ENCODE measurements at places on chromosomes 3 and 15. TPM values are rescaled to one million over a fixed set of nuclear protein-coding genes. Genes with fewer than 3 reads are reported as not detected.

GRCh38 chr3:183339461-183340086 lies 86.5 kb downstream of the B3GNT5 start:
- H3K27me3 ChIP-seq: no peaks in the 10 kb centered on the region
- H3K4me1 ChIP-seq: peaks cover 6% of the 10 kb centered on the region
- peaks cover 5% of the 10 kb centered on the region for H3K36me3 ChIP-seq

DNA sequence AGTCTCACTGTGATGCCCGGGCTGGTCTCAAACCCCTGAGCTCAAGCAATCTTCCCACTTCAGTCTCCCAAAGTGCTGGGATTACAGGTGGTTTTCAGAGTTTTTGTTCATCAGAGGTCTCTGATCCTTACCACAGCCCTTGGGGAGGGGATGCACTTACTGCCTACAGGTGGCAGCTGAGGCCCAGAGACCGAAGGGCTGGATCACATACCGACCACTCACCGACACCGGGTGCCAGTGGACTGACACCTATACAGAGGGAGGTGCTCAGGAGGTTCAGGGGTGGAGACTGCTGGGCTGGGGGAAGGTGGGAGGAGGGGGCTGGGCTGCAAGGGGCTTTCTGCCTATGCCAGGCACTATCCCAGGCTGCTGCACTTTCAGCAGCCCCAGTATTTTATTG lies 19.5 kb downstream of the DUSP7 start:
- no peak overlapping the region for H3K27ac ChIP-seq
- no peak for DNase-seq
- no peaks in the 10 kb centered on the region for H3K27me3 ChIP-seq
- H3K36me3 ChIP-seq: no peaks in the 10 kb centered on the region
- H3K4me3 ChIP-seq: no peak overlapping the region

GRCh38 chr3:61200270-61200669 lies 51.0 kb downstream of the FHIT start:
- no peaks in the 10 kb centered on the region for H3K4me1 ChIP-seq
- no peak for DNase-seq
- H3K27me3 ChIP-seq: no peaks in the 10 kb centered on the region
- H3K27ac ChIP-seq: no peak overlapping the region
- H3K36me3 ChIP-seq: no peaks in the 10 kb centered on the region

GRCh38 chr3:148975248-148975647 lies 16.1 kb upstream of the GYG1 start:
- H3K27me3 ChIP-seq: peaks cover 7% of the 10 kb centered on the region
- DNase-seq: no peak
- peaks cover 10% of the 10 kb centered on the region for H3K36me3 ChIP-seq
- H3K4me3 ChIP-seq: no peak overlapping the region
- H3K4me1 ChIP-seq: peaks cover 3% of the 10 kb centered on the region

GRCh38 chr15:41866263-41866703 lies 27.6 kb downstream of the SPTBN5 start:
- peaks cover 19% of the 10 kb centered on the region for H3K4me1 ChIP-seq
- H3K36me3 ChIP-seq: no peaks in the 10 kb centered on the region
- H3K27me3 ChIP-seq: no peaks in the 10 kb centered on the region
- no peak overlapping the region for H3K4me3 ChIP-seq

DNA sequence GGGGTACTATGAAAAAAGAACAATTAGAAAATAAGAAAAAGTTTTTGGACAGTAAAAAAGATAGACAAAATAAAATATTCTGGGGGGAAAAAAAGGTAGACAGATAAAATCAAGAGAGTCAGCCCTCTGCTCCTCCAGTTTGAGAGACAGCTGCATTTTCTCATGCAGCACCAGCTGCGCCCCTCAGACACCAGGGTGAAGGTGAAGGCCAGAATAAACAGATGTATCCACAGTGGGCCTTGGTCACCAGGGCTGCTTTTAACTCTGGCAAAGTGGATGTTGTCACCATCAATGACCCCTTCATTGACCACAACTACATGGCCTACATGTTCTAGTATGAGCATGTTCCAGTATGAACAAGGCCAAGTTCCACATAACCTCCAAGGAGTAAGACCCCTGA lies 13.9 kb upstream of the RNF7 start:
- peaks cover 24% of the 10 kb centered on the region for H3K27me3 ChIP-seq
- no peak overlapping the region for H3K27ac ChIP-seq
- H3K4me3 ChIP-seq: no peak overlapping the region

- no peak overlapping the region for H3K4me3 ChIP-seq
- H3K4me1 ChIP-seq: no peaks in the 10 kb centered on the region
- no peak for DNase-seq
- H3K27me3 ChIP-seq: peaks cover 7% of the 10 kb centered on the region
Observed at GRCh38 chr3:108461661-108462111, 48.7 kb downstream of the MYH15 start.

- peaks cover 76% of the 10 kb centered on the region for H3K36me3 ChIP-seq
- no peaks in the 10 kb centered on the region for H3K27me3 ChIP-seq
- DNase-seq: no peak
- H3K27ac ChIP-seq: peak overlapping the region; percentile 62
Observed at GRCh38 chr3:4759689-4760312, 219.4 kb upstream of the BHLHE40 start.

GRCh38 chr15:46576646-46577395 lies 942.0 kb downstream of the SQOR start:
- no peaks in the 10 kb centered on the region for H3K36me3 ChIP-seq
- no peaks in the 10 kb centered on the region for H3K27me3 ChIP-seq
- H3K27ac ChIP-seq: no peak overlapping the region
- no peak for DNase-seq
- no peak overlapping the region for H3K4me3 ChIP-seq

DNA sequence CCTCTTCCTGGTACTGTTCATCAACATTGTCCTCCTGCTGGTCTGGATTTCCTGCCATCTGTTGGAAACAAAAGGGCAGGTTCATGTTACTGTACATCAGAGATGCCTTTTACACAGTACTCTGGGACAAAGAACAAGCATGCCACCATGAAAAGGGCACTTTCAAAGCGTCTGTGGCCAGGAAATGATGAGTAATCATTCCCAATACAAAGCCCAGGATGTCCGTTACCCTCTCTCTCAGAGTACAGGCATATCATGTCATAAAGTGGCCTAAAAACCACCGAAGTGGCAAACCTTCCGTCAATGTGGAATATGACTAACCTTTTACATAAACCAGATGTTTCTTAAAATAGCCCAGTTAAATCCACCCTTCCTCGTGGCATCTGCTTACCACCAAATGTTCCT lies 71.2 kb downstream of the GOLIM4 start:
- peak; percentile 72 for DNase-seq
- no peak overlapping the region for H3K4me3 ChIP-seq
- H3K36me3 ChIP-seq: peaks cover 28% of the 10 kb centered on the region
- peaks cover 55% of the 10 kb centered on the region for H3K4me1 ChIP-seq

- peak overlapping the region; percentile 52 for H3K4me3 ChIP-seq
- H3K36me3 ChIP-seq: peaks cover 3% of the 10 kb centered on the region
- peak; percentile 67 for DNase-seq
- H3K4me1 ChIP-seq: peaks cover 10% of the 10 kb centered on the region
- peaks cover 7% of the 10 kb centered on the region for H3K27me3 ChIP-seq
- H3K27ac ChIP-seq: peak overlapping the region; percentile 25
Observed at GRCh38 chr3:69250014-69250413, 127.6 kb upstream of the LMOD3 start.

- no peak overlapping the region for H3K27ac ChIP-seq
- peaks cover 3% of the 10 kb centered on the region for H3K36me3 ChIP-seq
- DNase-seq: no peak
- peaks cover 29% of the 10 kb centered on the region for H3K27me3 ChIP-seq
Observed at GRCh38 chr3:122132949-122133540, 50.4 kb upstream of the CASR start.

DNA sequence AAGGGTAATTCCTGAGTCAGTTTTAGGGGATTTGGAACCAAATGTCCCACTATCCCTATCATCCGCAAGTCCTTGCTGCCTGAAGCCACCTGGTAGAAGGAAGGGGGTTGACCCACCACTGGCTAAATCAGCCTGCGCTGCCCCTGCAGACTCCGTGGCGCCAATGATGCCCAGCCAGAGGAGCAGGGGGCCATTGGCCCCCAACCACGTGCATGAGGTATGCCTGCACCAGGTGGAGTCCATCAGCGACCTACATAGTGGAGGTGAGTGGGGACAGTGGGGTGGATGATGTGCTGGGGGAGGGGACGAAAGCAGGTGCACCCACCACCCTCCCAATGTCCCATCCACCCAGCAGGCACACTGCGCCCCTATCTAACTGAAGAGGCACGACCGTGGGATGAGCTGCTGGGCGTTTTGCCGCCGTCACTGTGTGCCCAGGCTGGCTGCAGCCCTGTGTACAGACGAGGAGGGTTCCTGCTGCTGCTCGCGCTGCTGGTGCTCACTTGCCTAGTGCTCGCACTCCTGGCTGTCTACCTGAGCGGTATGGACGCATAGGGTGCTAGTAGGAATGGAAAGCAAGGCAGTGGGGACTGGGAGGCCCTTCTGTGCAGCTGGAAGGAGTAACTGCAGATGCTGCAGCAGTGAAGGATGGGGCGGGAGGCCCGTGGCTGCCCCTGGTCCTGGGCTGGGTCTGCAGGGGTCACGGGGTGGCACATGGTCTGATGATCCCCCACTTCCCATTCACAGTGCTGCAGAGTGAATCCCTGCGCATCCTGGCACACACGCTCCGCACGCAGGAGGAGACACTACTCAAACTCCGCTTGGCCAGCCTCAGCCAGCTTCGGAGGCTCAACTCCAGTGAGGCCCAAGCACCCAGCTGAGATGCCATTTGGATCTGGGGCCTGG lies 5.7 kb downstream of the IFRD2 start:
- no peak for DNase-seq
- H3K4me3 ChIP-seq: no peak overlapping the region
- no peaks in the 10 kb centered on the region for H3K27me3 ChIP-seq
- H3K27ac ChIP-seq: peak overlapping the region; percentile 32
- peaks cover 6% of the 10 kb centered on the region for H3K36me3 ChIP-seq

- H3K27me3 ChIP-seq: peaks cover 4% of the 10 kb centered on the region
- no peaks in the 10 kb centered on the region for H3K4me1 ChIP-seq
- DNase-seq: no peak
- H3K36me3 ChIP-seq: no peaks in the 10 kb centered on the region
- no peak overlapping the region for H3K4me3 ChIP-seq
Observed at GRCh38 chr3:129535075-129535474, 6.6 kb downstream of the RHO start.

- no peaks in the 10 kb centered on the region for H3K27me3 ChIP-seq
- H3K27ac ChIP-seq: peak overlapping the region; percentile 6
- no peak overlapping the region for H3K4me3 ChIP-seq
- H3K36me3 ChIP-seq: peaks cover 73% of the 10 kb centered on the region
Observed at GRCh38 chr3:16370872-16371740, 106.1 kb downstream of the OXNAD1 start.

- DNase-seq: no peak
- H3K36me3 ChIP-seq: no peaks in the 10 kb centered on the region
- H3K4me3 ChIP-seq: no peak overlapping the region
- H3K27me3 ChIP-seq: no peaks in the 10 kb centered on the region
Observed at GRCh38 chr15:33662014-33662413, 306.3 kb upstream of the CHRM5 start.

- no peak for DNase-seq
- no peaks in the 10 kb centered on the region for H3K4me1 ChIP-seq
- H3K4me3 ChIP-seq: no peak overlapping the region
- H3K27ac ChIP-seq: no peak overlapping the region
Observed at GRCh38 chr3:89787485-89787884, 680.1 kb downstream of the EPHA3 start.

GRCh38 chr3:162973428-162973917 lies 1476.9 kb downstream of the OTOL1 start:
- H3K27ac ChIP-seq: no peak overlapping the region
- DNase-seq: no peak
- no peaks in the 10 kb centered on the region for H3K27me3 ChIP-seq

- peaks cover 15% of the 10 kb centered on the region for H3K27me3 ChIP-seq
- no peak for DNase-seq
- peaks cover 6% of the 10 kb centered on the region for H3K4me1 ChIP-seq
- H3K4me3 ChIP-seq: no peak overlapping the region
Observed at GRCh38 chr3:72530426-72530825, 317.8 kb downstream of the SHQ1 start.

GRCh38 chr3:122936335-122936734 lies 91.2 kb downstream of the SEMA5B start:
- no peak overlapping the region for H3K4me3 ChIP-seq
- no peaks in the 10 kb centered on the region for H3K36me3 ChIP-seq
- H3K27ac ChIP-seq: no peak overlapping the region
- H3K4me1 ChIP-seq: peaks cover 8% of the 10 kb centered on the region

DNA sequence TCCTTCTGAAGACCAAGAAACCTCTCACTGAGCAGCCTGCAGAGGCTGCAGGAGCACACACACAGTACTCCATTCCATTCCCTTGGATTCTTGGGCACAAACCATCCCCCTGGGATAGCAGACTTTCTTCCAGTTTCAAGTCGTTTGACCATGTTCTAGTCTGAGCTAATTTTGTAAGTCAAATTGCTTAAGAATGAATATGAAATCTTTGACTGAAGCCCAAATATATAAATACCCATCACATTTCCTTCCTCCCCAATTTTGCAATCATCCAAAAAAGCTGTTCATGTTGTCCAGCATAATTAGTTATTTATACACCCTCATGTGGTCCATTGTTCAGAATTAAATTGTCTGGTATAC lies 231.2 kb upstream of the TPRG1 start:
- no peaks in the 10 kb centered on the region for H3K36me3 ChIP-seq
- H3K4me1 ChIP-seq: no peaks in the 10 kb centered on the region
- no peak for DNase-seq
- no peak overlapping the region for H3K27ac ChIP-seq

- H3K4me3 ChIP-seq: no peak overlapping the region
- no peaks in the 10 kb centered on the region for H3K27me3 ChIP-seq
- peaks cover 67% of the 10 kb centered on the region for H3K4me1 ChIP-seq
- peak; percentile 37 for DNase-seq
Observed at GRCh38 chr15:31268911-31269784, 57.5 kb upstream of the KLF13 start.

GRCh38 chr15:57667171-57667849 lies 39.2 kb upstream of the POLR2M start:
- H3K36me3 ChIP-seq: no peaks in the 10 kb centered on the region
- DNase-seq: no peak
- peaks cover 58% of the 10 kb centered on the region for H3K27me3 ChIP-seq
- no peak overlapping the region for H3K27ac ChIP-seq
- no peak overlapping the region for H3K4me3 ChIP-seq

- H3K27ac ChIP-seq: no peak overlapping the region
- H3K27me3 ChIP-seq: peaks cover 40% of the 10 kb centered on the region
- no peaks in the 10 kb centered on the region for H3K36me3 ChIP-seq
- no peak for DNase-seq
- H3K4me1 ChIP-seq: no peaks in the 10 kb centered on the region
Observed at GRCh38 chr15:89912145-89912673, 543 bp downstream of the ARPIN start.

- peak overlapping the region; percentile 76 for H3K27ac ChIP-seq
- peaks cover 19% of the 10 kb centered on the region for H3K4me1 ChIP-seq
- H3K4me3 ChIP-seq: no peak overlapping the region
- peaks cover 7% of the 10 kb centered on the region for H3K27me3 ChIP-seq
- DNase-seq: peak; percentile 39
Observed at GRCh38 chr3:42652251-42652610, 1.3 kb upstream of the ZBTB47 start.

The IL17RB gene
- 2.4 TPM for total RNA-seq

The B3GNT5 gene
- total RNA-seq: 1.3 TPM

The OR5K1 gene
- total RNA-seq: not detected

The MCF2L2 gene
- 11.4 TPM for total RNA-seq

The PP2D1 gene
- not detected for total RNA-seq

The KLHL6 gene
- 30.9 TPM for total RNA-seq

The MNS1 gene
- 0.94 TPM for total RNA-seq

The CERS3 gene
- total RNA-seq: not detected

The TMEM87A gene
- total RNA-seq: 30.7 TPM

The SLC22A14 gene
- total RNA-seq: not detected

The EXOSC7 gene
- 51.3 TPM for total RNA-seq

The GALK2 gene
- total RNA-seq: 27.0 TPM
